Karpas-422 (cell line): ENCODE measurements at places on chromosomes 13 and 19.

DNA sequence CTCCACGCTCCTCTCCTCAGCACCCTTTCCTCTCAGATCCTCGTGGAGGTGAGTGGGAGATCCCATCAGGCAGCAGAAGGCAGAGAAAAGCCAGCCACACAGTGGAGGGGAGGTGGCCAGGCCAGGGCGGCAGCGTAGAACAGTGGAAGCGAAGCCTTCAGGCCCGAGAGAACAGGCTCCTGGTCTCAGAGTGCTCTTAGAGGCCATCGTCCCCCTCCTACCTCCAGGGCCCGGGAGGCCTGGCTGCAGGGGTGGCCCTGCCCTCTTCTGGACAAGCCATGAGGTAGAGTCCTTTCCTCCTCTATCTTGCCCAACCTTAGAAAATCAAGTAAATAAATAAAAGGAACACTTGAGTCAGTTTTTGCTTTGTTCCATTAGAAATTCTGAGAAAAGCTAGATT is 202.0 kb downstream of the KATNAL1 start:
- H3K4me3 ChIP-seq, result no peak overlapping the region
- H3K27me3 ChIP-seq, result no peaks in the 10 kb centered on the region
- H3K27ac ChIP-seq, result no peak overlapping the region
- no peak for DNase-seq
- no peaks in the 10 kb centered on the region for H3K4me1 ChIP-seq

- no peaks in the 10 kb centered on the region for H3K36me3 ChIP-seq
- H3K27ac ChIP-seq, result no peak overlapping the region
- no peak for DNase-seq
- no peaks in the 10 kb centered on the region for H3K27me3 ChIP-seq
- H3K4me1 ChIP-seq, result no peaks in the 10 kb centered on the region
These were observed 5.3 kb downstream of the ZIC5 start for GRCh38 chr13:99966064-99966805.

GRCh38 chr19:5897189-5897969 is 6.2 kb downstream of the NDUFA11 start:
- H3K36me3 ChIP-seq, result peaks cover 4% of the 10 kb centered on the region; the same call in 1 of the 2 replicates
- H3K27ac ChIP-seq, result no peak overlapping the region

DNA sequence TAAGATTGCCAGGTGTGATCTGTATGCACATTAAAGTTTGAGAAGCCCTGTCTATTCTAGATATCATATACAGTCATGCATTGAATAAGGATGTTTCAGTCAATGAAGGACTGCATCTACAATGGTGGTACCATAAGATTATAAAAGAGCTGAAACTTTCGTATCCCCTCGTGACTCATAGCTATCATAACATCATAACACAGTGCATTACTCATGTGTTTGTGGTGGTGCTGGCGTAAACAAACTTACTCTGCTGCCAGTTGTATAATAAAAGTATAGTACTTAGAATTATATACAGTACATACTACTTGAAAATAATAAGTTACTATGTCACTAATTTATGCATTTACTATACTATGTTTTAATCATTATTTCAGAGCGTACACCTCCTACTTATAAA is 489.3 kb downstream of the GPC6 start:
- H3K27ac ChIP-seq, result no peak overlapping the region
- H3K4me1 ChIP-seq, result no peaks in the 10 kb centered on the region
- no peaks in the 10 kb centered on the region for H3K27me3 ChIP-seq
- no peak overlapping the region for H3K4me3 ChIP-seq
- DNase-seq, result no peak
- no peaks in the 10 kb centered on the region for H3K36me3 ChIP-seq

DNA sequence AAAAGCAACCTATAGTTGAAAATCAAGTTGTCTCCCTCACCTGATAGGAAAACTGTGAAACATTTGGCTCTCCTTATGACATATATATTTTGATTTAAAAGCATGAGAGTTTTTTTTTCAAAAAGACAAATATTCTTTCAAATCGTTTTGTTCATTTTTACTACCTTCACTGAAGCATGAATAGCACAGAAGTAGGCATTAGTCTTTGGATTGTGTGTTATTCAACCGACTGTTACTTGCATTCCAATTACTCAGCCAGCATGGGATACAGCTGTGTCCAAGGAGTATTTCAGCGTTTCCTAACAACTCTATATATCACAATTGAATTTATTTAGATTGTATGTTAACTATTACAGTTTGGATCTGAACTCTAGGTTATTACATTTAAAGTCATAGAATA is 135.2 kb downstream of the PCDH9 start:
- no peaks in the 10 kb centered on the region for H3K4me1 ChIP-seq
- H3K36me3 ChIP-seq, result no peaks in the 10 kb centered on the region
- DNase-seq, result no peak
- no peak overlapping the region for H3K4me3 ChIP-seq
- no peaks in the 10 kb centered on the region for H3K27me3 ChIP-seq

DNA sequence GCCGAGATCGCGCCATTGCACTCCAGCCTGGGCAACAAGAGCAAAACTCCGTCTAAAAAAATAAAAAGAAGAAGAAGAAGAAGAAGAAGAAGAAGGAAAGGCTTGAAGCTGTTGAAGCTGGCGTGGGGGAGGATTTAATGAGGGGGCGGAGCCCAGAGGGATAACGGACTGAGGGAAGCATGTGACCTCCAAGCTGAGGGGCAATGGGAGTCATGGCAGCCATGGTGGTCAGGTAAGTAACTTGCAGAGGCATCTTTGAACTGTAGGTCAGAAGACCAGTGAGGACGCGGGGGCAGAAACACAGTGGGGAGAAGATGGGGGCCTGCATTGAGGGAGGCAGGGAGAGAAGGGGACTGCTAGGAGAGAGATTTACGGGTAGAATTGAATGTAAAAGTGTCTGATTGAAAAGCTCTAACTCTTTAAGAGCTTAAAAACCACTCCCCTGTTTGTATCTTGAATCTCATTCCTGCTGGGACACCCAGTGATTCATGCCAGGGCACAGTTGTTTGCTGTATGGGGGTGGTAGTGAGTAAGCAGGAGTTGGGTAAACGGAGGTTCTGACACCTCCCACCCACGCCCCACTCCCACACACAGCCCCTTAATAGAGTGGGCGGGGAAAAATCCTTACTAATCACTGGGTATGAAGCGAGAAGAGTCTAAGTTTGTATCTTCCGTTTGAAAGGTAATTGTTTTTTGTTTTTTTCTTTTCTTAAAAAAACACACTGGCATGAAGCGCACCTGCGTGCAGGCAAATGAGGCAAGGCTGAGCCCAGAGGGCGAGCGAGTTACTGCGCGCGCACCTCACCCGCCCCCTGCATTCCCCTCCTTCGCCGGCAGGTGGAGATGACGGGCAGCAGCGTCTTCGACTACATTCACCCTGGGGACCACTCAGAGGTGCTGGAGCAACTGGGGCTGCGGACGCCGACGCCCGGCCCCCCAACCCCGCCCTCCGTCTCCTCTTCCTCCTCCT is 13.0 kb downstream of the TMEM160 start:
- no peaks in the 10 kb centered on the region for H3K27me3 ChIP-seq
- H3K4me1 ChIP-seq, result peaks cover 19% of the 10 kb centered on the region
- peak overlapping the region; percentile 70 for H3K4me3 ChIP-seq

DNA sequence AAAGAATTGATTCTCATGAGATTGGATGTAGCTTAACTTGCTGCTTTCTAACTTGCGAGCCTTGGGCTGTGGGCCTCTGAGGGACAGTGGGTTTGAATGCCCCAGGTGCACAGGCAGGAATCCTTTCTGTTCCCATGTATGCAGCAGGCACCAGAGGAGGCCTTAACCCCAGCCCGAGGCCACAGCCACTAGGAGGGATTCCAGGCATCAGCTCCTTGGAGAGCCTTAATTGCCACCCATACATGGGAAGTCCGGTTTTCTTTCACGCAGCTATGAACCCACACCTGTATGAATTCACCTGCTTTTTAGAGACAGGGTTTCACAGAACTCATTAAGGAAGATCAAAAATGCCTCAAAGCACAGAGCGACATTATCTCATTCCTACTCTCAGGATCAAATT is 117.9 kb downstream of the CRYL1 start:
- H3K4me3 ChIP-seq, result no peak overlapping the region
- no peaks in the 10 kb centered on the region for H3K27me3 ChIP-seq
- H3K36me3 ChIP-seq, result no peaks in the 10 kb centered on the region
- H3K27ac ChIP-seq, result no peak overlapping the region

DNA sequence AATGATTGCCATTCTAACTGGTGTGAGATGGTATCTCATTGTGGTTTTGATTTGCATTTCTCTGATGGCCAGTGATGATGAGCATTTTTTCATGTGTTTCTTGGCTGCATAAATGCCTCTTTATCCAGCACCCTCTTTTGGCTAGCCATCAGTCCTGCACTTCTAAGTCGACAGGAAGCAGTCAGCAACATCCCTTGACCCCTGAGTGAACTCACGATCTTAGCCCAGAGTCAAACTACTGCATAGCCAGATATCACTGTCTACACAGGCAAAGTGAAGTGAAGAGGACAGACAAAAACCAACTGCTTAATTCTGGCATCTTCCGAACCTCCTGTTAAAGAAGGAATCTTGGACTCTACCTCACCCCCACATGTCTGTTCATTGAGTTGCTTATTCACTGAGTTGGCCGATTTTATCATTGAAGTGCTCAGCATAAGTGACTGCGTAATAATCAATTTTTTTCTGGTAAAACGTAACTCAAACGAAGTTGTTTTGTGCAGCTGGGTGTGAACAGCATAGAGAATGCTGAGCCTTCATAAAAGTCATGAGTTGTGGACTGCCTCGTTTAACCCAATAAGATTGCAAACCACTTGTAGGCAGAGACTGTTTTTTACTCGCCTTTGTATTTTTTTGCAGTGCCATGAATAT is 304.2 kb downstream of the COG6 start:
- H3K4me3 ChIP-seq, result no peak overlapping the region
- no peak for DNase-seq
- no peak overlapping the region for H3K27ac ChIP-seq

DNA sequence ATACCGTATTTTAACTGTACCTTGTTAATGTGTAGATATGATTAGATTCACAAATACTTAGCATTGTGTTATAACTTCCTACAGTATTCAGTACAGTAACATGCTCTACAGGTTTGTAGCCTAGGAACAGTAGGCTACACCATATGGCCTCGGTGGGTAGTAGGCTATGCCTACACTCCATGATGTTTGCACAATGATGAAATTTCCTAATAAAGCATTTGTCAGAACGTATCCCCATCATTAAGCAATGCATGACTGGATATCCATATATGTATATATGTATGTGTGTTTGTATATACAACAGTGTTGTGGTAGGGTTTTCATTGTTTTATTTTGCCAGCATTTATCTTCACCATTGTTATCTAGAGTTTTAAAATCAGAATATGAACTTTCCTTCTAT is 119.4 kb downstream of the SLC7A1 start:
- no peak overlapping the region for H3K4me3 ChIP-seq
- no peak for DNase-seq
- no peaks in the 10 kb centered on the region for H3K36me3 ChIP-seq
- H3K27ac ChIP-seq, result no peak overlapping the region

- no peak overlapping the region for H3K27ac ChIP-seq
- H3K27me3 ChIP-seq, result no peaks in the 10 kb centered on the region
- H3K4me3 ChIP-seq, result no peak overlapping the region
- H3K36me3 ChIP-seq, result no peaks in the 10 kb centered on the region
- H3K4me1 ChIP-seq, result no peaks in the 10 kb centered on the region
These were observed 18.7 kb downstream of the CEBPA start for GRCh38 chr19:33283589-33283988.

GRCh38 chr13:106560821-106561220 is 7.1 kb downstream of the ARGLU1 start:
- peaks cover 44% of the 10 kb centered on the region for H3K36me3 ChIP-seq
- H3K4me3 ChIP-seq, result no peak overlapping the region
- H3K4me1 ChIP-seq, result peaks cover 69% of the 10 kb centered on the region
- H3K27ac ChIP-seq, result no peak overlapping the region

DNA sequence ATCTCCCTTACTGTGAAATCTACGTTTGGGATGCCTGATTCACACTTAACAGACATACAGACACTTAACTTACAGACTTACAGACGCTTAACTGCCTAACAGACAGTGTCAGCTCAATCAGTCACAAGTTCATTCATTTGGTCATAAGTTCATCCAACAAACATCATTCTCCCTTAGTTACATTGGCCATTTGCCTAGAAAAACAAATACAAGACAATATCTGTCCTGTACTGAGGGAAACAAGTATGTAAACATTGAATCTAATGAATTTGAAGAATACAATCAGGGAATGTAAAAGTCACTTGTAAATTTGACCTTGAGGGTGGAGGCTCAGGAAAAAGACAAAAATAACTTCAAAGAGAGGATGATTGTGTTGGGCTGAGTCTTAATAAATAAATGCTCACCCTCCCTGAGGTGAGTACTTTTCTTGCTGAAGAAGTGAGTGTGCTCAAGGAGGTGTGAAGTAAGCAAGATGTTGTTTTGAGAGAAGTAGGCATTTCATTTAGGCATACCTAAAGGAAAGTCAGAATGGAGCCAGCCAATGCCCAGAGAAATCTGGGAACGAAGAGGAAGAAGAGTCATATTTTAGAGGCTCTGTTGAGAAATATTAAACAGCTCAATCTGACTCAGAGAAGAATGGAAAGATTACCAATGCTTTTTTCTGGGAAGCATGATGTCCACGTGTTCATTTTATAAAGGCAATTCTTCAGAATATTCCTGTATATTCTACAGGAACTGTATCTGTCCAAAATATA is 958.4 kb upstream of the SLC10A2 start:
- DNase-seq, result no peak
- no peaks in the 10 kb centered on the region for H3K36me3 ChIP-seq
- H3K27ac ChIP-seq, result no peak overlapping the region

DNA sequence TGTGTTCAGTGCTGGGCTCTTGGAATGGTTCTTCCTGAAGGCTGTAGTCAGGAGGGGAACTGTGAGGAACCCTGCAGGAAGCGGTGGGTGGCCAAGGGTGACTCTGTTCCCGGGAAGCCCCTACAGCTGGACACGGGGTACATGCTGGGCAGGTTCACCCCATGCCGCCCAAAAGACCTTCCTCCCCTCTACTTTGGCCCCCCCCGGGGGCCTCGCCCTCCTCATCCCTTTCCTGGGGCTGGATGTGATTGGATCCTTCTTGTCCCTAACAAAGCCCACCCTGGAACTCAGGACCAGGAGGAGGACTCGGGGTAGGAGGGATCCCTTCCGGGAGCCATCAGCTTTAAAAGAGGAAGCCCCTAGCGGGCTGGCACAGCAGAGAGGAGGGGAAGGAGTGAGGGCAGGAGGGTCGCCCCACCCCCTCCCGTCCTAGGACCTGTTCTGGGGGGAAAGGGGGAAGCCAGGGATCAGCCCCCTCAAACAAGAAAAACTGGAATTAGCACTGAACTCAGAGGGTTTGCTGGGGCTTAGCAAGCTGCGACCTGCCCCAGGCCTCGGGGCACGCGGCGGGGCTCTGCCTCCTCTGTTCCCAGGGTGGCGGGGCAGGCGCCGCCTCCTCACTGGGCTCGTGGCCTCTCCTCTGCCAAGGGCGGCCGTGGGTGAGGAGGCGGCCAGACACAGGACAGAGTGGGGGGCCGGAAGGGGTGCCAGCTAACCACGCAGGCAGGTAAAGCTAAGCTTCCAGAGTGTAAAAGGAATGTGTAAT is 4.0 kb downstream of the CEBPA start:
- no peak overlapping the region for H3K4me3 ChIP-seq
- H3K4me1 ChIP-seq, result no peaks in the 10 kb centered on the region
- H3K27me3 ChIP-seq, result no peaks in the 10 kb centered on the region
- no peak overlapping the region for H3K27ac ChIP-seq
